Activated T-helper 1 cell treated with anti-CD3 and anti-CD28 coated beads, Interleukin-2, amount 50 U/mL, for 16 hours (primary cell): ENCODE measurements at places on chromosomes 7 and 10.

- no peak for DNase-seq
Observed at GRCh38 chr7:34236839-34237492, 331.6 kb downstream of the BMPER start.

DNA sequence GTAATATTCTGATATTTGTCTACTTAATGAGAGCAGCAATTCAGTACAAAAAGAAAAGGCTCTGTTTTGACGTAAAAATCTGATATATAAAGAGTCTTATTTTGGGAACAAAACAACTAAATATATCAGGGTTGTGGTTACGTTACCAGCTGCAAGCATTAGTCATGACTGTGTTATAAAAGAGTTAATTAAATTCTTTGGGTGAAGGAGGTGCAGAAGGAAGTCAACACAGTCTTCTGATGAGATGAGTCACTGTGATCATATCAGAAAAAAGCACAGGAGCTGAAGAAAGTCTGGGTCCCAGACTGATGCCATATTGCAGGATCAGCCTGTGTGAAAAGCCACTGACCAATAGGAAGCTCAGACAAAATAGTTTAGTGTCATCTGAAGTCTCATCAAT, 234.3 kb upstream of the TEX47 start:
- DNase-seq = no peak

GRCh38 chr10:104139221-104139620, 17.2 kb downstream of the SFR1 start:
- no peak for DNase-seq

GRCh38 chr10:72561745-72562166, 64.1 kb downstream of the MICU1 start:
- DNase-seq = no peak

DNA sequence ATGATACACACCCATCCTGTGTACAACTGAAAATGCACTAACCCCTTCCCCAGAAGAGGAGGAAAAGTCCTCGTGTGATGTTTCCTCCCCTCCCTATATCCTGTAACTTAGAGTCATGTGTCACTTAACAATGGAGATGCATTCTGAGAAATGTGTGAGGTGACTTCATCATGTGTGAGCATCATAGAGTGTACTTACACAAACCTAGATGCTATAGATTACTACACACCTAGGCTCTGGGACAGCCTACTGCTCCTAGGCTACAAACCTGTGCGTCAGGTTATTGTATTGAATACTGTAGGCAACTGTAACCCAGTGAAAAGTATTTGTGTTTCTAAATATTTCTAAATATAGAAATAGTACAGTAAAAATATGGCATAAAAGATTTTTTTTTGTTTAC, 98.6 kb upstream of the FAM180A start:
- DNase-seq = no peak

GRCh38 chr10:839550-840205, 91.8 kb downstream of the LARP4B start:
- no peak for DNase-seq

DNA sequence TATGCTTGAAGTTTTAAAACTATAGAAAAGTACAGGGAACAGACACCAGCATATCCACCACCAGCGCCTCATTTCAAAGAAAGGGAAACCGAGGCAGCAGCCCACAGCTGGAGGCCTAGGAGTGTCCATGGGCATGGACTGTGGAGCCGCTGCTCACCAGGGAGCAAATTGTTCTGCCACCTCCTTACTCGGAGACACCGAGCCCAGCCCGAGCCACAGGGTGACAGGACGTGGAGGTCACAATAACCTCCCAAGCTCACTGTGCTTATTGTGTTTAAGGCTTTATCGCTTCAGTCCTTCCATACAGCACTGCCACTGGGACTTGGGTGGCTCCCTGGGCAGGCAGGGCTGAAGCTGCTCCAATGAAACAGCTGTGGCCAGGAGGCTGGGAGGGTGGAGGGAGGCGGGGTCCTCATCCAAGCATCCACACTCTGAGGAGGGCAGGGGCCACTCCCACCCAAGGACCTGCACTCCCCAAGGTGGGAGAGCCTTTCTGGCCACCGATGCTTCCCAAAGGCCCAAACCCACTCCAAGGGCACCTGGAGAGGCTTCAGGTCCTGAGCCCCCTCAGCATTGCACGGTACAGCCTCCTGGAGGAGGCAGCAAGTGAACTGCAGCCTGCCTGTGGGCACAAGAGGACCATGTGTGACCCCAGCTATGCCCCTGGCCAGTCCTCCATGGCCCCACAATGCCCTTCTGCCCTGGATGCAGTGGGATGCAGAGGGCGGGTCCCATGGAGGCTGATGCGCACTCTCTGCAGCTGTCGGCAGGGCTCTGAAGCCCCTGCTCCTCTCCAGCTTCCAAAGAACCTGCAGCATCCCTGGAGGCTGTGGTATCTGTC, 38.7 kb upstream of the RET start:
- DNase-seq = no peak

GRCh38 chr7:33900501-33900900, 4.8 kb upstream of the BMPER start:
- no peak for DNase-seq

- no peak for DNase-seq
Observed at GRCh38 chr10:91271886-91272285, 51.4 kb downstream of the PCGF5 start.

DNA sequence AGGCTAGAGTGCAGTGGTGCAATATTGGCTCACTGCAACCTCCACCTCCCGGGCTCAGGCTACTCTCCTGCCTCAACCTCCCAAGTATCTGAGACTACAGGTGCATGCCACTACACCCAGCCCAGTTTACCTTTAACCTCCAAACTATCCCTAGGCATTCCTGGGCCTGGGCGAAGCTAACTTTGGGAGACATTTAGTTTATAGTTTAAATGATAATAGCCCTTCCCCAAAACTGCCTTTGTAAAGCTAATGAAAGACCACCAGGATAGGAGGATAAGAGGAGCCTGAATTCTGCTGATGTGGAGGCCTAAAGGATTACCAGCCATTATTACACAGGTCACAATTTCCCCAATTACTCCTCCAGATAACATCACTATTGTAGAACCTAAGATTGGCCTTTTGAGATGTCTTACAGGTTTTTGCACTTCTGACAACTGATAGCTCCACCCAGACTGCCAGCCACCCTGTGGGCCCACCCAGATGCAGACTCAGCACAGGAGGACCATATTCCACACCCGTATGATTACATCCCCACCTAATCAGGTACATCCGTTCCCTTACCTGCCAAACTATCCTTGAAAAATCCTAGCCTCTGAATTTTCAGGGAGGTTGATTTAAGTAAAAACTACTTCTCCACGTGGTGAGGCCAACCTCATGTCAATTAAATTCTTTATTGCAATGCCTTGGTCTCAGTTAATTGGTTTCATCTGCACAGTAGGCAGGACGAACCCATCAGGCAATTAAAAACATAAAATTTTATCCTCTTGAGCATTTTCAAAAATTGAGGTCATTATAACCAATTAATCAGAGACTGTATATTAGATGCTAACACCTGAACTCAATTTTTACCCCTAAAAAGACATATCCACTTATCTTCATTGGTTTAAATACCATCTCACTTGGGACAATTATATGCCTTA, 62.3 kb upstream of the TMEM254 start:
- DNase-seq = no peak

- DNase-seq = no peak
Observed at GRCh38 chr10:15627617-15628196, 92.0 kb downstream of the ITGA8 start.

DNA sequence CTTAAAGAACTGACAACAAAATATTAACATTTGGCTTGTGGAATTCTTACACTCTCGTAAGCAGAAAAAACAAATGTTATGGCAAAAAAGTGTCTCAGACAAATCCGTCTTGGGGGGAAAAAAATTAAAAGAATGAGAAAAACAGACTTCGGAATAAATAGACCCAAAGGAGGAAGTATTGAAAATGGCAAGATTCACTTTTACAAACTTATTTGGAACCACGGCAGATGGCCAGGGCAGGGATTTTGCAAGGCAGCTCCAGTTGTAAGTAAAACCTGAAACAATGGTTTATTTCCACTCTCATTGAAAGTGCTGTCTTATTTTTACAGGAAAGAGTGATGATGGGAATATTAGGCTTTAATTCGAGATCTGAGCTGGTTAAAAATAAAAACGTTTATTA, 1.5 kb upstream of the ZNF438 start:
- DNase-seq = no peak
